ENCODE measurements at places on chromosomes 6 and 20. TPM values are rescaled to one million over a fixed set of nuclear protein-coding genes. Genes with fewer than 3 reads are reported as not detected.

Gene MAS1
- total RNA-seq = not detected

- H3K36me3 ChIP-seq = no peaks in the 10 kb centered on the region
- H3K27ac ChIP-seq = no peak overlapping the region
- H3K4me1 ChIP-seq = no peaks in the 10 kb centered on the region
- no peaks in the 10 kb centered on the region for H3K27me3 ChIP-seq
- no peak for DNase-seq
Observed at GRCh38 chr6:90663873-90664272, 77.0 kb upstream of the MAP3K7 start.

DNA sequence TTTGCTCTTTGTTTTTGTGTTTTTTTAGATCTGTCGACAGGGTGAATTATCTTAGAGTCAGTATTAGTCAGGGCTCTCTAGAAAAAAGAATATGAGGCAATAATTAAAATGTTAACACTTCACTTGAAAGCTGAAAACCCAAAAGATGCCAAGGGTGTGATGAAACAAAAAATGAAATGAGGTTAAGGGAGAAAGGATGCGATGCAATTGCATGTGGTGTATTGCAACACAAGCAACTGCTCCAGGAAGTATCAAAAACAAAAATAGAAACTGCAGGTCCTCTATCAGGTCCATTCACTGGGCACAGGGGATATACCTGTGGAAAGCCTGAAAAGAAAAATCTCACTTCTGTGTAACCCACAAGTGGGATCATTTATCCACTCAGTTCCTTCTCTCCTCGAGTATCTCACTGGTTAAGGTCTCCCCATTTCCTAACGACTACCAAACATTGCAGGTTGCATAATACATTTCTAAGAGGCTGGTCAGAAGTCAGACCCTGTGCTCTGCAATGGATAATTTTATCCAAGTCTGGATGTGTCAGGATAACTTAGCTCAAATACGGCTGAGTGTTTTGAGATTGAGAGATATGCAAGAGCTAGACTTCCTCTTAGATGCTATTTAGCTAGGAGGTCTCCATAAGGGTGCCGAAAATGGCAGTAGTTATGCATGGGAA, 257.7 kb upstream of the GJE1 start:
- H3K36me3 ChIP-seq = no peaks in the 10 kb centered on the region
- no peak overlapping the region for H3K4me3 ChIP-seq
- no peaks in the 10 kb centered on the region for H3K4me1 ChIP-seq
- no peak overlapping the region for H3K27ac ChIP-seq
- no peaks in the 10 kb centered on the region for H3K27me3 ChIP-seq

GRCh38 chr20:16216914-16217230, 356.4 kb downstream of the KIF16B start:
- no peak overlapping the region for H3K27ac ChIP-seq
- no peaks in the 10 kb centered on the region for H3K36me3 ChIP-seq
- no peak for DNase-seq
- no peak overlapping the region for H3K4me3 ChIP-seq
- H3K4me1 ChIP-seq = no peaks in the 10 kb centered on the region

DNA sequence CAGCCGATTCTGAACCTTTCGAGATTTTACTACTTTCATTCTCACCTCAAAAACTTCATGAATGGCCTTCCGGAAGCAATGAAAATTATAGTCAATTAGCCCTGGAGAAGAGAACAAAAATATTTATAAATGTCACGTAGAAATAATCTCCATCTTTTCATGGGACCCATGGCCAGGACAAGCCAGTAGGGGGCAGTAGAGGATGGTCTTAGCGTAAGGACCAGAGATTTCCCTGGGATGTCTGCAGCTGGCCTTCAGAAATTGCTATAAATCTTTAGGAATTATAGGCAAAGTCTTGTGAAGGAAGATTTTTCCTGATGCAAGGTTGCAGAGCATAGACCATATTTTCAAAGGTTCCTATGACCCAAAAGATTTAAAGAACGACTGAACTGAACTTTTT, 15.6 kb upstream of the UBE2J1 start:
- no peak for DNase-seq
- no peaks in the 10 kb centered on the region for H3K4me1 ChIP-seq
- H3K4me3 ChIP-seq = no peak overlapping the region

DNA sequence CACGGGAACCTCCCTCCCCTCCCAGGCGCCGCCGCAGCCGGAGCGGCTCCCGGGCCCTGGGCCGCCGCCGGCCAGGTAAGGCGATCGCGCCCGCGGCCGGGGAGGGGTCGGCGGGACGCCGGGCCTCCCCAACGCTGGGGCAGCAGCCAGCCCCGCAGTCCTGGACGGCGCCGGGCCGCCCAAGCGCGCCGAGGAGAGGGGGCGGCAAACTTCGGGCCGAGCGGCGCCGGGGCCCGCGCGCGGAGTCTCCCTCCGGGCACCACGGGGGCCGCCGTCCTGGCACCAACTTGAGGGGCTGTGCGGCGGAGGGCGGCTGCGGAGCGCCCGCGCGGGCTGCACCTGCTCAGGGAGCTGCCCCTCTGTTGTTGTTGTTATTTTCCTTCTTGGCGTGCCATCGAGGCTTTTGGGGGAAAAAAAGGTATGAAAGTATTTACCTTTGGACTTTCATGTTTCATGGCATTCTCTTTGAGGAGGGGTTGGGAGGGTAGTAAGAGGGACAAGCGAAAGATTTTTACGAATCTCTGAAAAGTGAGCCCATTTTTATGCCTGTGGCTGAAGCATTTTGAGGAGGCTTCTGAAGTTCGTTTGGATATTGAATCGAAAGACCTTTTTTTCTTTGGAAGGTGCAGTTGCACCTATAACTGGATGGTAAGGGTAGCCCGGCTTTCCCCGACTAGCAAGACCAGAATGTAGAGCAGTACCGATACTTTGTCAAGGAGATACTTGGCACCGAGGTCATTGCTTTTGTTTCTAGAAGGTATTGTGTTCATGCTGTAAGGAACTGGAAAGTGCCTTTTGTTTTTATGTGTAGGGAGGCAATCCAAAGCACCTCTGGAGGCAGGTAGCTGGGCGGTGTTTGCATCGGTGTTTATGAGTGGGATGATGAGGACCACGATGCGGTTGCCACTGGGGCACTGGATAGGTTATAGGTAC, at the start of gene RNF182:
RNF182 (plus strand) TSS at position 4 of the 933 bp plus-strand sequence. CDS start 52,168 bp downstream, outside the sequence.
- H3K27me3 ChIP-seq = peaks cover 4% of the 10 kb centered on the region
- peak within 1 kb of the TSS; percentile 36 for H3K4me3 ChIP-seq
- no peaks in the 10 kb centered on the region for H3K36me3 ChIP-seq
- no peak within 1 kb of the TSS for H3K27ac ChIP-seq
- no peak for DNase-seq
- peaks cover 6% of the 10 kb centered on the region for H3K4me1 ChIP-seq

DNA sequence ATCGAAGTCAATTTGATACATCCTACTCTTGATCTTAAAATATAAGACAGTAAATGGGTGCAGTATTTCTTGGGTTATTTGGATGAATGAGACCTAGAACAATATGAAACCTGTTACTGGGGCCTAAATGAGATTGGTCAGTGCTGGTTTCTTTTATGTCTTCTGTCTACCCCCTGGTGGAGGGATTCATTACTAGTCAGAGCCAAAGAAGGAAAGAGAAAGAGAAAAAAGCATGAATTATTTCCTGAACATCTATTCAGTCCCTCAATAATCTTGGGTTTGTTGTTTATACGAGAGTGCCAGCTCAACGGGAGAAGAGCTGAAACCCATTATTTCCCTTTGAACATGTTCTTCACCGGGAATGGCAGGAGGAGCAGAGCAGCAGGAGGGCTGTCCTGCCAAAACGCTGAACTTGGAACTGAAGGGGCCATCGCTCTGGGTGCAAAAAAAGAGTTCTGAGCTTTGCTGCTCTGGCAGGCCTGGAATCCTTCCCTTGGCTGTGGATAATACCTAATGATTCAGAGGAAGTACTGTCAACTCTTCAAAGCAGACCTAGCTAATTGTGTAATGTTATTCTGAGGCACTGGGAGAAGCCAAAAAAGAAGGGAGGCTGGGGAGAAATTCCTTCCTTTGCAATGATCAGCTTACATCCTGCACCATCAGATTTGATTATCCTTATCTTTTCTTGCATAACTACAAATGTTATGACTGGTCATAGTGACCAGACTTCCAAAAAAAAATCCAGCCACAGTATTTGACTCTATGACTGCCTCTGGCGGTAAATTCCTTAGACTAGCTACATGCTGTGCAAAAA, 72.0 kb downstream of the BLOC1S5 start:
- H3K27ac ChIP-seq = no peak overlapping the region
- H3K36me3 ChIP-seq = no peaks in the 10 kb centered on the region
- DNase-seq = no peak
- H3K27me3 ChIP-seq = no peaks in the 10 kb centered on the region
- no peaks in the 10 kb centered on the region for H3K4me1 ChIP-seq

DNA sequence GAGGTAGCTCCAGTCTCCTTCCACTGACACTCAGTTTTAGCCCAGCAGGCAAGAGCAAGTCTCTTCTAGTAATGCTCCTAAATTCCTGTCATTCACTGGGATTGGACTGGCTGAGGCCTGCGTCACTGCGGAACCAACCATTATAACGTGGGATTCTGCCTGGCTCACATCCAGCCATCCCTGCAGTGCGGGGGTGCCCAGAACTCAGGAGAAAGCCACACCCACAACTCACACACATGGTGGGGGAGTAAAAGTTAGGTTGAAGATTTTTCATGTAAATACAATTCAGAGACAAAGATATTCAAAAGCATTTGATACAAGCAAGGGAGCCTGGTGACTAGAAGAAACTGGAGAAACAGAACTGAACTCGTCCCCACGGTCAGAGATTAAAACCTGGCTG, 504.0 kb upstream of the CDH4 start:
- H3K27me3 ChIP-seq = no peaks in the 10 kb centered on the region
- H3K27ac ChIP-seq = no peak overlapping the region
- H3K36me3 ChIP-seq = no peaks in the 10 kb centered on the region
- no peak overlapping the region for H3K4me3 ChIP-seq
- DNase-seq = no peak
- H3K4me1 ChIP-seq = no peaks in the 10 kb centered on the region

Gene MYBL2
- 0.36 TPM for total RNA-seq

DNA sequence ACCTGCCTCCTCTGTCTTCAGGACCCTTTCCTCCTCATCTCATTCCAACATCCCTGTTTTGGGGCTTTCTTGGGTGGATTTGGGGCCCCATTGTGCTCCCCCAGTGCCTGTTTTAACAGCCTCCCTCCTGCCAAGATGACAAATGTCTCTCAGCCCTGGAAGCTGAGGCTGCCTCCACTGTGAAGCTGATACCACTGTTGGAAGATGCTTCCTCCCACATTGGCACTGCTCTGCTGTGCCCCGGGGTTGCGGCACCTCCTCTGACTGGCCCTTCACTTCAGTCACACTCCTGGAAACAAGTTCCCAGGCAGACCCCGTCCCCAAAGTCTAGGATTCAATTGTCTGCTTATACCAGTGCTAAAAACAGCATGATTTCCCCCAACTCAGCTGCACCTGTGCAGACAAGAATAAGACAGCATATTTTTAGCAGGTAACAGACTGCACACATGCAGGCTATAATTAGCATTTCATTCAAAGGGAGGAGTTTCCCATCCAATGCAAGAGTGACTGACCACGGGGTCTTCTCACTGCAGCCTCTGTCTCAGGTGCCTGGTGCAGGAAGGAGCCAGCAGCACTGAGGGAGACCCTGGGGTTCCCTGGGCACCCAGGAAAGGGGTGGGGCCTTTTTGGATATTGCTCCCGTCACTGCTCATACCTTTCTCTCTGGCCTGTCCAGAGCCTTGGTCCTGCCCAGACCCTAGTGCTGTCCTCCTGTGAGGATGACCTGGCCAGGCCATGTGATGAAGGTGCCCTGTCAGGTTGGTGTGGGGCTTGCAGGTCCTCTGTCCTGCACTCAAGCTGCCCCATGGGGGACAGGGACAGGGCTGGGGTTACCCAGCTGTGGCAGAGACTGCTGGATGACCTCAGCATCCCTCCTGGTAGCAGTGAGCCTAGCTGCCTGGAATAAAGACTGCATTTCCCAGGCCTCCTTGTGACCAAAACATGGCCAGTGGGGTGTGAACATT, 31.5 kb upstream of the SULF2 start:
- H3K4me1 ChIP-seq = no peaks in the 10 kb centered on the region
- H3K4me3 ChIP-seq = no peak overlapping the region
- DNase-seq = no peak
- no peaks in the 10 kb centered on the region for H3K36me3 ChIP-seq
- no peaks in the 10 kb centered on the region for H3K27me3 ChIP-seq

DNA sequence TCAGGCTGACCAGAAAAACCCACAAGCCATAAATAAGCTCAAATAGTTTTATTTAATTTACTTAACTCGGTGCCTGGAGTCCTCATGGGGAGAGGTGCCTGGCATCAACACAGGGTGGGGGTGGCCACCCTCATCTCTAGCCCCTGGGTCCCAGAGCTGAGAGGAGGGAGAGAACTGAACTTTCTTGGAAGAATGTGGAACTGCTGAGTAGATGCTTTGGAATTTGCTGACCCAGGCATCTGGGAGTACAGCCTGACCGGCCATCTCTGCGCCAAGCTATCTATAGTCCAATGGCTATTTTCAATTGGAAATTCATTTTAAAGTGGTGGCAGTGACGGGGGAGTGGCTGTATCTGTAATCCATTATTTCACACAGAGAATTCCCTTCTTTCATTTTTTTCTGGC, 104.8 kb downstream of the CDH26 start:
- H3K27me3 ChIP-seq = no peaks in the 10 kb centered on the region
- no peaks in the 10 kb centered on the region for H3K4me1 ChIP-seq
- H3K4me3 ChIP-seq = no peak overlapping the region
- H3K36me3 ChIP-seq = no peaks in the 10 kb centered on the region
- no peak for DNase-seq

Gene CAGE1
- total RNA-seq = 1.2 TPM

- DNase-seq = peak; percentile 21
- no peaks in the 10 kb centered on the region for H3K27me3 ChIP-seq
- peaks cover 4% of the 10 kb centered on the region for H3K4me1 ChIP-seq
- H3K27ac ChIP-seq = peak overlapping the region; percentile 73
Observed at GRCh38 chr6:125746731-125747588, 2.5 kb upstream of the HEY2 start.

Gene ID1
- total RNA-seq = 356 TPM

DNA sequence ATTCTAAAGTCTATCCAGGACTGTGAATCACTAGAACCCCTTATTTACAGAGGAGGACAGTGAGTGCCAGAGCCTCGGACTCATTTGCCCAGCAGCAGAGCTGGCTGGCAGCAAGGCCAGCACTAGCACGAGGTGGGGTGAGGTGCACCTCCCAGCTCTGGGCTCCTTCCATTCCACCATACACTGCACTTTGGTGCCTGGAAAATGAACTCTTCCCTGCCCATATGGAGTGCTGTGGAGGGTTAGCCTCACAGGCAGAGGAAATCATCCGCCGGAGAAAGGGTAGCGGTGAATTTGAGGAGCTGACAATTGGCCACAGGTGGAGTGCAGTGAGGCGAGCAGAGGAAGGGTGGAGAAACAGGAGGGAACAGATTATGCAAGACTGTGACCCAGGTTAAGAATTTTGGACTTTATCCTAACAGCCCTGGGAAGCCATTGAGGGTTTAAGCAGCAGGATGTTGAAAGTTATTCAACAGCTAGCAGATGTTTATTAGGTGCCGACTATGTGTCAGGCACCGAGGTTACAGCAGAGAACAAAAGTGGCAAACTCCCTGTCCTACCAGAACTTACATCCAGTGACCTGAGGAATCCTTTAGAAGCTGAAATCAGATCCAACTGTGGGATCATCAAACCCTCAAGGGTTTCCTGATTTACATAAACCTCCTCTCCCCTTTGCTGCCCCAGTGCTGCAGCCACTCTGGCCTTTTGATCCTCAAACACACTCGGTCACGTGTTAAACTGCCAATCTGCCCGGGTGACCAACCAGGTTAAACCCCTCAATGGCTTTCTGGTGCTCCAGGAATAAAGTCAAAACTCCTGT, 6.2 kb downstream of the TRIM26 start:
- no peaks in the 10 kb centered on the region for H3K27me3 ChIP-seq
- peak overlapping the region; percentile 65 for H3K27ac ChIP-seq
- no peak overlapping the region for H3K4me3 ChIP-seq
- peak; percentile 47 for DNase-seq

Gene SLC22A2
- total RNA-seq = not detected

Gene COX4I2
- 3.6 TPM for total RNA-seq

All from prostate gland (tissue), 2 donors.